DMS79 (cell line): ENCODE measurements at places on chromosomes 11 and 22.

- DNase-seq = no peak
Observed at GRCh38 chr11:96191752-96192151, 151.2 kb downstream of the MAML2 start.

- DNase-seq = no peak
Observed at GRCh38 chr11:6403539-6403938, 13.3 kb downstream of the SMPD1 start.

DNA sequence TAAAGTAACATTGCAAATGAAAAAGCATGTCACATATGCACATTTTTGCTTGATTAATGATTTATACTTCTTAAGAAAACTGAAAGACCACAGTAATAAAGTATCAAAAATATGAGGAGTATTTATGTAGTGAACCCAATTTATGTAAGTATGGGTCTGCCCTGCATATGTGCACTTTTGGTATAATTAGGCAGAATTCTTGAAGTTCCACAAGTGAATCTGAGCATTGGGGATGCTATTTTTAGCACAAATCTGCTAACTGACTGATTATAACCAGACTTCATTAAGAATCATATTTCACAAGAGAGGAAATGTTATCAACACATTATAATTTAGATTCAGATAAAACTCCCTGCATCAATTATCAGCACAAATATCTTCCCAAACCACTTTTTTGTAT, 407.1 kb upstream of the LRRC4C start:
- no peak for DNase-seq

GRCh38 chr22:37476389-37477329, 9.5 kb downstream of the MFNG start:
- DNase-seq = no peak

GRCh38 chr11:90704510-90704909, 481.7 kb upstream of the CHORDC1 start:
- DNase-seq = no peak

DNA sequence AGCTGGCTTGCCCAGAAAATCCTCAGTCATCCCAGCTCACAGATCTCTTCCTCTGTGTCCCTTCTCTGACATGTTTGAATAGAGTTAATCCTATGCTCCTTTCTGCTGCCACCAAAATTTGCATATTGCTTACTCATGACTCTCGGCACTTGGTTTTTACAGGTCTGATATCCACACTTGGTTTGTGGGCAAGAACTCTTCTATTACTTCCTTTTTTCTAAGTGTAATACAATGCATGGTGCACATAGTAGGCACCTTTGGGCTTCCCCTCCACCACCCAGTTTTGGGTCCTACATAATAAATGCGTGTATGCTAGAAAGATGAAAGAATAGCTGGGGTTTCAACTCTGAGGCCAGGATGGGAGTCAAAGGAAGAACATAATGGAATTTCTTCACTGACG, 69.7 kb upstream of the GRK3 start:
- DNase-seq = no peak

GRCh38 chr22:29260601-29261315, 7.0 kb downstream of the RHBDD3 start:
- DNase-seq = no peak

GRCh38 chr11:44327730-44328129, 17.8 kb upstream of the ALX4 start:
- DNase-seq = no peak

GRCh38 chr11:47852053-47852452, 3.9 kb upstream of the NUP160 start:
- DNase-seq = no peak

- no peak for DNase-seq
Observed at GRCh38 chr22:23248583-23248982, 68.3 kb downstream of the BCR start.

- DNase-seq = no peak
Observed at GRCh38 chr11:121650351-121651256, 197.8 kb upstream of the SORL1-AS1 start.

DNA sequence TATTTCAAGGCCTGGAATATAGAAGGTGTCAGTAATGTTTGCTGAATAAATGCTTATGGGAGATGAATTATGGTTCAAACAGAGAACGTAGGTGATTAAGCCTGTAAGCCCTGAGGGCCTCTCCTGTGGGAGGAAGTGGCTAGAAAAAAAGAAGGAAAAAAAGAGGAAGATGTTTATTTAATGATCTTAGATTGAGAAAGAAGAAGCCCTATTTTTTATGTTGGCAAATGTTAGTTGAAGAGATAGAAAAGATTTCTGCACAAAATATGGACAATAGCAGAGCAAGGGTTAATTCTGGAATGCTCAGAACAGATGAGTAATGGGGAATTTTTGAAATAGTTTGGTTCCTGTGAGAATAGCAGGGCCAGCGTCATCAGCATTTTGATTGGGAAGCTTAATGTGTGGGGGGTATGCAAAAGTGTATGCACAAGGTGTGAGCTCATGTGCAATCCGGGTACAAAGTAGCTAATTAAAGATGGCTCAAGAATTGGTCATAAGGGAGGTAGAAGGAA, 95.7 kb downstream of the TEAD1 start:
- DNase-seq = no peak

GRCh38 chr11:107337917-107338316, 119.7 kb downstream of the CWF19L2 start:
- no peak for DNase-seq

DNA sequence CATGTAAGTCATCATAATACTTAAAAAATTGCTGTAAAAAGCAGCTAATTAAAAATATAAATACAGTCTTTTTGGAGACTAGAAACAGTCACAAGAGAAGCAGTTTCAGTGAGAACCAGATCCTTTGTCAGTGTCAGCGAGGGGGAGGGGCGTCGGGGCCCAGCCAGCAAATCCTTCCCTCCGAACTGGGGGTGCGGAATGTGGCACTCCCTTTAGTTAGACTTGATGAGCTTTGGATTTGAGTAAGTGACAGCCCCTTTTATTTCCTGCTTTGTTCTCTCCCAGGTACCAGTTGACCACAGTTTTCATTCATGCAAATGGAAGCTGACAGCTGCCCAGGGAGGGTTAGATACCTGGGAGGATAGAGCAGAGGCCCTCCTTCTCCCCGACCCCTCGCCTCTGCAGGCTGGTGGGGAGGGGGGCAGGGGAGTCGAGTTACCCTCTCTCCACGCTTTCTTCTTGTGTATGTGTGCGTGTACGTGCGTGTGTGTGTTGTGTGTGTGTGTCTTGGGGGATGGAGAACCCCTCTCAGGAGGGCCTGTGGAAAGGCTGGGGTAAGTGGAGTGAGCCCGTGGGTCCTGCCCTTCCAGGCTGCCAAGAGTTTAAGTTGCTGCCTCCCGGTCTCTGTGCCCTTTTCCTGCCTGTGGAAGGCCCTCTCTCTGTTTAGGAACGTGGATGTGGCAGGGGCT, 38.3 kb downstream of the PTPRJ start:
- peak; percentile 65 for DNase-seq

- no peak for DNase-seq
Observed at GRCh38 chr11:127631974-127632373, 631.4 kb upstream of the KIRREL3 start.

GRCh38 chr11:10648871-10649270, 44.7 kb downstream of the IRAG1 start:
- no peak for DNase-seq

DNA sequence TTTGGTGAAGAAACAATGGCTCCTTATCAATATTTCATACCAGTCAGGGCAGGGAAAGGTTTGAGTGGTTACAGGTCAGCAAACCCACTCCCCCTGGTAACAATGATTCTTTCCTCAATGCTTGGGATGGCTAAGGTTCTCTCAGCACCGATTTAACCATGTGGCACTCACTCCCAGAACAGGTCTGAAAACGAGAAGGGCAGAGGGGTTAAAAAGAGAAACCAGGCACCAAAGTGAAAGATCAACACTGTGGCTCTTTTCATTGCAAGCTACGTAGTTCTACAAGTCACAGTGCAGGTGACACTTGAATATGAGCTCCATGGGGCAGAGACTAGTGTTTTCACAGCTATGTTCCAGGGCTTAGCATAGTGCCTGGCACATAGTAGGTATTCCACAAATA, 132.4 kb downstream of the PLEKHA7 start:
- no peak for DNase-seq

GRCh38 chr11:63969461-63969860, 5.0 kb upstream of the COX8A start:
- no peak for DNase-seq

DNA sequence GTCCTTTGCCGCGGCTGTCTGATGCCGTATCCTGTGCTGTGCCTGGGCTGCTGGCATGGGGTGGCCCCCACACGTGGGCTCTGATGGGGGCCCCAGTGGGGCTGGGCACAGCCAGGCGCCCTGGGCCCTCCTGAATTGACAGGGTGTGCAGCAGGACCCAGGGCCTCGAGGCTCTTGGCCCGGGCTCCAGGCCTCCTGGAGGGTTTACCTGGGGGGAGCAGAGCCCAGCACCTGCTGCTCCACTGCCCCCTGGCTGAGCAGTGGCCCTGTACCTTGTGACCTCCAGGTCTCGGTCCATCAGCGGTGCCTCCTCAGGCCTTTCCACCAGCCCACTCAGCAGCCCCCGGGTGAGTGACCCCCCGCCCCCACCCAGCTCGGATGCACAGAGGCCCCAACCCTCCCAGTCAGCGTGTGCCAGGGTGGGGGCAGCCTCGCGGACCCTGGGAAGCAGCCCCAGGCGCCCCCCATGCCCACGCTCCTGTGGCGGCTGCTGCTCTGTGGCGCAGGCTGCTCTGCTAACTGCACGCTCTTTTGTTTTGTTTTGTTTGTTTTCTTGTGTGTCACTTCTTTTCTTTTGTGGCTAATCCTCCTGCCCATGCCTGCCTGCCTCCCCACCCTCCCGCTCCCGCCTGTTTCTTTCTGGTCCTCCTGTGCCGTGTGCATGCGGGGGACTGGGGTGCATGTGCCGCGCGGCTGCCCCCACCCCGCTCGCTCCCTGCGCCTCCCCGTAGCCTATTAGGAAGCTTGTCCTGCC, 36.9 kb downstream of the MOB2 start:
- no peak for DNase-seq

DNA sequence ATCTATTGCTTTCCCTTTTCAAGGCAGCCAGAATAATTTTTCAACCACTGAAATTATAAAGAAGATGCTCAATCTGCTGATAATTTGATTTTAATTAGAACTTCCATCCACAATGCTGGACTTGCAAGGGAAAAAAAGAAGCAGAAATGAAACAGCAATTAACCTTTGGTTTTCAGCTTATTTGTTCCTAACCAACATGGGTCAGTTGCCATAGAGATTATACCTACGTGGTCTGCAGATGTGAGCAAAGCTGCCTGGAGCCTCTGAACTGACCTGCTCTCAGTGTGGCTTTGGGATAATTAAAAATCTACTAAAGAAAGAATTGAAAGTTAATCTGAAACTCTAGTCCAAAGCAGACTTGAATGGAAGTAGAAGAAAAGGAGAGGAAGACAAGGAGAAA, 195.7 kb upstream of the API5 start:
- DNase-seq = no peak

GRCh38 chr11:19650467-19650866, 62.2 kb upstream of the NAV2 start:
- no peak for DNase-seq

- peak; percentile 51 for DNase-seq
Observed at GRCh38 chr11:63767565-63768236, 874 bp downstream of the ZFTA start.

- no peak for DNase-seq
Observed at GRCh38 chr11:129950101-129951091, 52.2 kb downstream of the PRDM10 start.

DNA sequence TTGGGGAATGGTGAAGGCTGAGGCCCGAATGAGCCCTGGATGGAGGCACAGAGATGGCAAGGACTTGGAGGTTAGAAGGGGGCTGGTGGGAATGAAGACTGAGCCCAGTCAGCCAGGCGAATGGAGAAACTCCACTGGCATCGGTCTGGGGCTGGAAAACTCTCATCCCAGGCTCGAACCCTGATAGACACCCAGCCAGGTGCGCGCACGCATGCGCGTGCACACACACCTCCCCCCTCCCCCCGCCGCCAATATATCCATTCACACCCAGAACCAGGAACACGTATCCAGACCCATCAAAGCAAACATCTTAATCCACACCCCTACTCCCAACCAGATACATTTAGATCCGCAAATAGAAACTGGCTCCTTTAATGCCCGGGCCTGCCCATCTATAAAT, 139.3 kb downstream of the CEP164 start:
- no peak for DNase-seq

GRCh38 chr11:4134806-4135205, 40.2 kb downstream of the RRM1 start:
- DNase-seq = no peak

DNA sequence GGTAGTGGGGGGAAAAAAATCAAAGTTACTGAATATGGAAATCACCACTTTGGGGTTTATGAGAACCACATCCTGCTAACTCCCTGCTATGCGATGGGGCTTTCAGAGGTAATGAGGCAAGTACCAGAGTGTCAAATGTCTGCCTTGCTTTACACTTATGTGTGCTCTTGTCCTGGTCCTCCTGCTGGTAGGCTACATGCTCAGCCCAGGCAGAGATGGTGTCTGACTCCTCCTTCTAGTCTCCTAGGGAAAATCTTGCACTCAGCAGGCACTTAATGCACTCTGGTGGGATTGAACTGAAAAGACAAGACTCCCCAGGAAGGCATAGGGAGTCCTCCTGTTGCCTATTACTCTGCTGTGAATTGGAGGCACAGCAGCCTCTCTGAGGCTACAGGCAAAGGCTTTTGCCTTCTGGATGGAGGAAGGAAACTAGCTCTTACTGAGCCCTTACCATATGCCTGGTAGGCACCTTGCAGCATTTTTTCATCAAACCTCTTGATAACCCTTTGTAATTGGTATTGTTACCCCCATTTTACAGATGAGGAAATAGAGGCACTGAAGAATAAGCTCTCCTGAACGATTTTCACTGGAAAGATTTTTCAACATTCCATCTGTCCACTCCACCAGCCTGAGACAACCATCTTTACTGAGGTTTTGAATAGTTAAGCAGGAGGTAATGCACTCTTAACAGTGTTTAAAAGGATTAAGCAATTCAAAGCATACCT, 132.1 kb upstream of the PAX6 start:
- no peak for DNase-seq

GRCh38 chr22:27352426-27352825, 449.1 kb downstream of the MN1 start:
- DNase-seq = no peak

DNA sequence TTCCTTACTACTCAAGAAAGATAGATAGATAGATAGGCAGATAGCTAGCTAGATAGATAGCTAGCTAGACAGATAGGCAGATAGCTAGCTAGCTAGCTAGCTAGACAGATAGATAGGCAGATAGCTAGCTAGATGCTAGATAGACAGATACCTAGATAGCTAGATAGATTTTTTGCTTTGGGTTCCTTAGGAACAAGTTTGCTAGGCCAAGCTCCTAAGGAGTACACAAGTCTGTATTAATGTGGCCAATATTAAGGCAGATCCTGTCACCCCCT, 61.7 kb upstream of the VPREB1 start:
- DNase-seq = no peak
